Stimulated activated CD8-positive, alpha-beta memory T cell treated with anti-CD3 and anti-CD28 coated beads, Interleukin-4, amount 100 ng/mL, for 1 hour (primary cell): ENCODE measurements at places on chromosomes 11 and 22.

- DNase-seq, result no peak
These were observed 26.4 kb downstream of the RSPH14 start for GRCh38 chr22:23115369-23115768.

GRCh38 chr11:65932558-65932919, 12.7 kb upstream of the TSGA10IP start:
- DNase-seq, result no peak

DNA sequence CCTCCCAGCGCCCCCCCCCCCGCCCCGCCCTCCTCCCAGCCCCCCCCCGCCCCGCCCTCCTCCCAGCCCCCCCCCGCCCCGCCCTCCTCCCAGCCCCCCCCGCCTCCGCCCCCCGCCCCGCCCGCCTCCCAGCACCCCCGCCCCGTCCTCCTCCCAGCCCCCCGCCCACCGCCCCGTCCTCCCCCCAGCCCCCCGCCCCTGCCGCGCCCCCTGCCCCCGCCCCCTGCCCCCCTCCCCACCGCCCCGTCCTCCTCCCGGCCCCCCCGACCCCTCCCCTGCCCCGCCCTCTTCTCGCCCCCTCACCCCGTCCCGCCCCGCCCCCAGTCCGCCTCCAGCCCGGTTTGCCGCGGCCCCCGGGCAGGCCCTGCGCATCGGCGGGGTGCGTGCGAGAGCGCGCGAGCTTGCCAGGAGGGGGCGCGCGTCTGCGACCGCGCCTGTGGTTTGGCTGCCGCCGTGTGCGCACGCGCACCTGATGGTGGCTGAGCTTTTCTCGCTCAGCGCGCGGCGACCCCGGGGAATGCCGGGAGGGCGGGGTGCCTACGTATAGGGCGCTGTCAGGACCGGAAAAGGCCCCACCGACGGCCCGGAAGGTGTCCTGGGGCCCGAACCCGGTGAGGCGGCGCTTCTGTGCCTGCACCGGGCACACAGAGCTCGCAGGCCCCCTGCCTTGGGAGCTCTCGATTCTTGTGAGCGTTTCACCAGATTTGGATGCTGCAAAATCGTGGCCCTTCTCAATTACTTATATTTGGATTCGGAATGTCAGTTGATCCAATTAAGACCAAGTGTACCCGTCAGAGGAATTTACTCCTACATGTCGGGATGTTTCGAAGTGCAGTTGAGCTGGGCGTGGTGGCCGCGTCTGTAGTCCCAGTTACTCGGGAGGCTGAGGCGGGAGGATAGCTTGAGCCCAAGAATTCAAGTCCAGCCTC, 501 bp upstream of the TTLL12 start:
- DNase-seq, result peak; percentile 92

DNA sequence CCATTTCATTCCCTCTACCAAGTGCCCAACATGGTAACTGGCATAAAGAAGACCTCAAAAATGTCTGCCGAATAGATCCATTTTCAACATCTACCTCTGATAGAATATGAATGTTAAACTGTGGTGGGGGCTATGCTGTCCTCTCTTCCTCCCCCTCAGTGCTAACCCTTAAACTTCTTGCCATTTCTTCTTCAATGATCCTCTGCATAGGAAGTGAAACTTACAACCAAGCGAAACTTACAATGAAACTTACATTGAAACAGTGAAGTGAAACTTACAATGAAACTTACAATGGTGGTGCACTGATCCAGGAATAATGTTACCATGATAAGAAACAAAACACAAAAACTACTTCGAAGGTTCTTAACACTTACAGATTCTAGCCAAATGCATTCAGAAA, 4.7 kb downstream of the RTCB start:
- no peak for DNase-seq

- no peak for DNase-seq
These were observed 32.9 kb downstream of the IFT27 start for GRCh38 chr22:36743011-36743410.

GRCh38 chr11:124745835-124746620, 6.0 kb downstream of the VSIG2 start:
- no peak for DNase-seq

DNA sequence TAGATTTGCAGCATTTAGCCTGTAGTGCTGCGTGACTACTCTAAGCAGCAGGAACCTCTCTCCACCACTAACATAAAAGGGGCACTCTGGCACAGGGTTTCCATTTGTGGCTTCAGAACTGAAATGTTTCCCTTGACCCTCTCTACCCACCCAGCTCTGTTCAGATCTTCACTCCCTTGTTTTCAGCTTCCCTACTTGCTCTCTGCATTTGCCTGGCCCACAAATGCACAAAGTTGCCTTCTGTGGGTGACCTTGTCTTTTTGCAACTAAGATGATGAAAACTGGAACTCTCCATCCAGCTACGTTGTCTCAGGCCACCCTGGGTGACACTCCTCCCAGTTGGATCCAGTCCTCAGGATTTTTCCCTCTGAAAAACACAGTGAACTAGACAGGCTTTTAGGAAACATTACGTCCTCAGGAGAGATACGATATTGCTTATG, 19.8 kb upstream of the PSMA1 start:
- DNase-seq, result no peak

GRCh38 chr11:130034236-130034635, 31.6 kb upstream of the PRDM10 start:
- DNase-seq, result no peak

GRCh38 chr22:49084206-49084605, 743.5 kb downstream of the BRD1 start:
- no peak for DNase-seq

DNA sequence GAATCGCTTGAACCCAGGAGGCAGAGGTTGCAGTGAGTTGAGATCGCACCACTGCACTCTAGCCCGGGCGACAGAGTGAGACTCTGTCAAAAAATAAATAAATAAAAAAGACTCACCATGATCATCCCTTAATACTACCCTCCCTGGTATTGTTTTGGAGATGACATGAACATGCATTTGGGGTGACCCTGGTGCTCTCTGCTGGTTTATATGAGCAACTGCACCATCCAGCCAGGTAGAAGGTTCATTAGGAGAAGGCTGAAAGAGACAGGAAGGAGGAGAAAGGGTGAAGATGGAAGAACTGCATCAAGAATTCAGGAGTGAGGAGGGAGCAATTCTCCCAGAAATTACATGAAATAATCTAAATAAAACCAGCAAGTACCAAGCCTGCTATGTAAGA, 37.8 kb downstream of the SLC5A1 start:
- no peak for DNase-seq

DNA sequence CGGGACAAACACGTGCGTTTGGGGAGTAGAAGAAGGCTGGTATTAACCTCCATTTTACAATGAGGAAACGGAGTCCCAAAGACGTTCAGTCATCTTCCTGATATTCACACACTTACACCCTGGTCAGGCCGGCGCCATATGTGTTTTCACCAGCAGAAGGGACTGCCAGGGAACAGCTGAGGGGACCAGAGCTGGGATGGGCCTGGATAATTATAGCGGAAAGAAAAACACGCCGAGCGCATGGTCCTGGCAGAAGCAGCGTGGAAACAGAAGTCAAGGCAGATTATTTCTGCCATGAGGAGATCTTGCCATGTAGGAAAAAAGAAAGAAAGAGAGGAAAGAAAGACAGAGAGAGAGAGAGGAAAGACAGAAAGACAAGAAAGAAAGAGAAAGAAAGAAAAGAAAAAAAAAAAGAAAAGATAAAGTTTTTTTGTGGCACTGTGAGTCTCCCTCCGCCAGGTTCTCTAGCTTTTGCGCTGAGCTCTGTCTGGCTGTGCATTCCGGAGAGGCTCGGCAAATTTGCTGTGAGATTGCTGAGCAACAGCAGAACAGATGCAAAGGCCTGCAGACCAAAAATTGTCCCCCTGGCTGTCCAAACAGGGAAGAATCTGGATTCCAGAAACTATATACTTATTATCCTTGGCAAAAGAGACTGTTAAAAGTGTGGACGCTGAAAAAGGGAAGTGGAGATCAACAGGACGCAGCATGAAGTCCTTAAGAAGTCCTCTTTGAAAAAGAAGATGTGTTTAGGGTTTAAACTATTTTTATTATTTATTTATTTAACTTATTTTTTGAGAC, 1.3 kb upstream of the UCP2 start:
- DNase-seq, result no peak

- no peak for DNase-seq
These were observed 101.4 kb downstream of the GALNT18 start for GRCh38 chr11:11520231-11521015.

DNA sequence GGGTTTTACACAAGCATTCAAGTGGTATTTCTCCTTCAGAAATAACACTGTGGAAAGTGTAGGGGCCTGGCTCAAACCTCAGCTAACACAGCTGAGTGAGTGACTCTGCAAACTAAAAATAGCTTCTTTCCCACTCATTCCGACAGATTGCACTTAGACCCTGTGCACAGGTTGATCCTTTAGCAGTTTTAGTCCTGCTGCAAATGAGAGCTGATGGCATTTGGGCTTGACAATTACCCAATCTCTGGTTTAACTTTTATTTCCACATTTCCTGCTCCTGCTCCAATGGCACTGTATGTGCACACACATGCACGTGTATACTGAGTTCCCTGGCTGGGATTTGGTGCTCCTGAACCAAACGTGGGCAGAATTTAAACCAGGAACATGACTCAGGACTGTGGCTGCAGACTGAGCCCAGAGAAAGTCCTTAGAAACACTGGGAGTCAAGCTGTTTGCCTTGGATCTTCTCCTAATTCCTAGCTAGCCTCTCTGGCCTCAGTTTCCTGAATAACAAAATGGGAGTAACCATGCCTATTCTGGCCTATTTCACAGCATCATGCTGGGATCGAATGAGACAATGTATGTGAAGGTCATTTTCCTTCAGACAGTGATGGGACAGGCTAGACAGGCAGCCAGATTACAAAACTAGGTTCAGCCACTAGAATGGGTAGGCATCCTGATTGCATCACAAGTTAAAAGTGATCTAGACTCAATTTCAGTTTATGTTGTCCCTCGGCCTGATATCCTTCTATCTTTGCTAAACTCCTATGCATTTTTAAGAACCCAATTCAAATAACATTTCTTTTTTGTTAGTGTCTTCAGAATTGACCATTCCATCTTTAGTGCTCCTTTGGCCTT, 58.2 kb downstream of the SERGEF start:
- no peak for DNase-seq

DNA sequence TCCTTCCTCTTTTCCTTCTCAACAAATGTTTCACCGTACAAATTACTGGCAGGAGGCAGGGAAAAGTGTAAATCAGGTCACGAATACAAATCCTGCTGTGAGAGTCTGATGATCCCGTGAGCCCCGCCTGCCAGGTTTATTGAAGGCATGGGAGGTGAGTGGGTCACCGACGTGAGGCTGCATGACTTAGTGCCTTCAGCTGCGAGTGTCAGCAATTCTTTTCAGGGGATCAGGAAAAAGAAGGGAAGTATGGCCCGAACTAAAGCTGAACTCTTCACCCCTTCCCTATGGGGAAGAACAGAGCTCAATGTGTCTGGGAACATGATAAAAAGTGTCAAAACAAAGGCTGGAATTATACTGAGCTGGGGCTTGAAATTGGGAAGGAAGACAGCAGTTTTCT, 166.2 kb downstream of the OPCML start:
- DNase-seq, result no peak

DNA sequence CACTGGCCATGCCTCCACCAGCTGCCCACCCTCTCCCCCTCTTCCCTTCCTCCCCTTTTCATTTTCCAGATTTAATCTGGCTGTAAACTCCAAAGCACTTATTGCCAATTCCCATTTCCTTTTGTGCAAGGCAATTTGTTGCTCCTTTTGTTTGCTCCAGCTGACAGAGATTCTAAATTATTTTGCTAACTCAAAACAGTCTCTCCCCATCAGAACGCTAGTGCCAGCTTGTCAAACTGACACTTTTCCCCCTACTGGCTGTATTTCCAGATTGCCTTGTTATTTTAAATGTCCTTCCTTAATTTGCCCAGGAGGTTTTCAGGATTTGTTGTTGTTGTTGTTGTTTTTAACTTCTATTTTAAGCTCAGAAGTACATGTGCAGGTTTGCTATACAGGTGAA, 57.0 kb upstream of the PAK1 start:
- no peak for DNase-seq

DNA sequence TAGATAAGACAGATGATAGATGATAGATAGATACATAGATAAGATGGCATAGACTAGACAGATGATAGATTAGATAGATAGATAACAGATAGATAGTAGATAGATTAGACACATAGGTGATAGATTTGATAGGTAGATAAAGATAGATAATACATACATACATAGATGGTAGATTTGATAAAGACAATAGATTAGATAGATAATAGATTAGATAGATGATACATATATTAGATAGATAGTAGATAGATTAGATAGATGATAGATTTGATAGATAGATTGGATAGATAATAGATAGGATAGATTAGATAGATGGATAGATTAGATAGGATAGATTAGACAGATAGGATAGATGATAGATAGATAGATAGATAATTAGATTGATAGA, 327.6 kb downstream of the BRD1 start:
- DNase-seq, result no peak

GRCh38 chr22:27152033-27152432, 494.6 kb downstream of the MIAT start:
- no peak for DNase-seq

DNA sequence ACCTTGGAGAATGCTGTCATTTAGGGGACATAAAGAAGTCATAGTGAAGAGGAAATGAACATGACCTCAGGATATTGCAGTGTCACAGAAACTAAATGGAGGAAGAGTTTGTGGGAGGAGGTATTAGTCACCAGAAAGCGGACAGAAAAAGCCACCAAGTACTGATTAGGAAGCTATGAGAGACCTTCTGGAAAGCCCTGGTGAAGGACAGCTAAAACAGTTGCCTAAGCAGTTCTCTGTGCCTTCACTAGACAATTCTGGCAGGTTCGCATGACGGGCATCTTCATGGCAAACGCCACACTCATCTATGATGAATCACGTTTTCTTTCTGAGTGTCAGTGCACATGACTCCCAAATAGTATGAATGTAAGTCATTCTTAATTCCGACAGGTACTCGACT, 325.8 kb downstream of the C11orf87 start:
- no peak for DNase-seq

DNA sequence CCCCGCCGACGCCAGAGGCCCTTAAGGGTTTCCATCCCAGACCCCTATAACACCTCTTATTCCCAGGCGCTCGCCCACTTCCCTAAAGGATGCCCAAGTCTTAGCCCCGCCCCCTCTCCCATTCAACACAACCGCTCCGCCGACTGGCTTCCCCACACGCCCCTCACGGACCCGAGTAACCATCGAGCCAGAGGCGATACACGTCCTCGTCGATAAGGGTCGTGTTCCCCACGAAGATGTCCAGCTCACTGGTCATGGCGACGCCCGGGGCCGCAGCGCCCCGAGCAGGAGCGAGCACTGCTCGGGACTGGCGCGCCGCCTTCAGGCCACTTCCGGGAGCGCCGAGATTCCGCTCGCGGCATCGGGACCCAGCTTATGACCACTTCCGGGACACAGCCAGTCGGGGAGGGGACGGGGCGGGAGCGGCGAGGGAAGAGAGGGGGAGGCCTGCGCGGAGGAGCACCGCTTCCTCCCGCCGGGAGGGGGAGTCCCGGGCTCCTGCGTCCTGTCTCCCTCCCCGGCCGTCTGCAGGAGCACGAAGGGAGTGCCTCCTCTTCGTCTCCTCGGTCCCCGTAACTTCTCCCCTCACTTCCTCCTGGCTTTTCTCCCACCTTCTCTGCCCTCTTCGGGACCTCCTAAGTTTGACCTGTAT, at the start of gene FIBP:
FIBP (minus strand) TSS at position 309 of the 652 bp plus-strand sequence; CDS start at position 256, 53 bp downstream.
- DNase-seq, result peak; percentile 92

- no peak for DNase-seq
These were observed 851.1 kb upstream of the RAG2 start for GRCh38 chr11:37449146-37449545.

- DNase-seq, result no peak
These were observed 27.7 kb downstream of the RTN4R start for GRCh38 chr22:20240447-20240764.

- no peak for DNase-seq
These were observed 33.2 kb upstream of the LMO1 start for GRCh38 chr11:8296872-8297271.

- no peak for DNase-seq
These were observed 2.4 kb downstream of the DRD4 start for GRCh38 chr11:639332-639955.
